Thymus (tissue), 14 donors: ENCODE measurements at places on chromosomes 4 and X.

DNA sequence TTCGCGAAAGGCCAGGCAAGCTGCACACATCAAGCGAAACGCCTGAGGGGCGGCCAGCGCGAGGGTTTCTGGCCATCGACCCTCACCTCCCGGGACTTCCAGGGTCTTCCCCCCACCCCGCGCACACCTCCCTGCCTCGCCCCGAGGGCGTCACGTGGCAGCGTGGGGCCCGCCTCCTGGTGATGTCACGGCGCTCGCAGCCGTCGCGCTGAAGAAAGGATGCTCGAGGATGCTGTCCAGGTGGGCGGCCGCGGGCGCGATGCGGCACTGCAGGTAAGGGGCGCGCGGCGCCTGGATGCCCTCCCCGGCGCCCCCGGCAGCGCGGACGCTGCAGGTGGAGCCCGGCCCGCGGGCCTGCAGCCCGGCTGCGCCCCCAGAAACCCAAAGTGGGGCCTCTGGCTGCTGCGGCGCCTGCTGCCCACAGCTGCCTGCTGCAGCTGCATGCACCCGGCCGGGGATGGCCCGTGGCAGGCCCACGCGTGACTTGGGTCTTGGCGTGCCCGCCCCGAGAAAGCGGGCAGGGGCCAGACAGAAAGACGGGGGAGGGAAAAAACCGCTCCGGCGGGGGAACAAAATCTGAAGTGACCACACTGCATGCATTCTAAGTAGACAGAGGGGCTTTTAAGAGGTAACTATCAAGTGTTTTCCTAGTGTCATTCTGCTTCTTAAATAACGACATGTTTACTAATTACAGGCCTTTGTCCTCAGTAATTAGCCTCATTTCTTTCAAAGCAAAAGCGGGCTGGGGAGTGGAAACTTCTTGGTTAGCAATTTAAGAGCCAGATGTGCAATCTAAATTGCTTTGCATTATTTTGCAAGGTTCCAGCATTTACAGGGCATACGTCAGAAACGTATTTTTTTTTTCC lies 1.7 kb downstream of the CLCN4 start:
- no peak for DNase-seq

DNA sequence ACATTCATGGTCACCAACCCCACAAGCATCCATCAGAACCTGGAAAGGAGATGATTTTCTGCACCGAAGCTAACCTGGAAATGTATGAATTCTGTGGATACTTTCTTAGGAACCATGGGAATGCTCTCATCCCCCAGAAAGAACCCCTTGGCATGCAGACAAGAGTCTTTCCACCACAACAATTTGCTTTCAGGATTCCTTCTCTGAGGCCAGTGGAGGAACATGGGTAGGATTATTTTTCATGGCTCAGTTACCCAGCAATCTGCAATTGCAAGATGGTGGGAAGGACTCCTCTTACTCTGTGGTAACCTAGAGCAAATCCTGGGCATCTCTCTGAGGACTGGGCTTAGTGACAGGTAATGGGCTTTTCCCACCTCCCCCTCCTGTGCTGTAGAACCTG lies 131.9 kb upstream of the MSX1 start:
- no peak for DNase-seq

DNA sequence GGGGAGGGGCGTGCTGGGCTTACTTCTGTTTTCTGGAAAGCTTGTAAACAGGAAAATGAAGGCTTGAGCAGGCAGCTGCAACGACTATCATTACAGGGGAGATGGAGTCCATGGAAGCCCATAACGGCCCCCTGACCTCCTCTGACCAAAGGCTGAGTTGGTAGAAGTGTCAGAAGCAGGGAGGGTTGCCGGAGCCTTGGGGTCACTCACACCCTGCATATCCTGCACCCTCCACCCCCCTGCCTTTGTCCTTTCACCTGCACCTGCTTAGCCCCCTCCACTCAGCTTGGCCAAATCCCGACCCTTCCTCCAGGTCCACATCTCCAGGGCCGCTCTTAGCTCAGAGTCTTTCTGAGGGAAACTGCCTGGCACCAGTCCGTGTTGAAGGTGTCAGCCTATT lies 12.5 kb upstream of the MSX1 start:
- DNase-seq = no peak

- DNase-seq = no peak
Measured at GRCh38 chr4:100981447-100982204, 365.7 kb downstream of the PPP3CA start.

- DNase-seq = no peak
Measured at GRCh38 chr4:86141161-86141560, 218.7 kb downstream of the MAPK10 start.

GRCh38 chr4:138749303-138749702 lies 266.3 kb upstream of the NOCT start:
- no peak for DNase-seq

DNA sequence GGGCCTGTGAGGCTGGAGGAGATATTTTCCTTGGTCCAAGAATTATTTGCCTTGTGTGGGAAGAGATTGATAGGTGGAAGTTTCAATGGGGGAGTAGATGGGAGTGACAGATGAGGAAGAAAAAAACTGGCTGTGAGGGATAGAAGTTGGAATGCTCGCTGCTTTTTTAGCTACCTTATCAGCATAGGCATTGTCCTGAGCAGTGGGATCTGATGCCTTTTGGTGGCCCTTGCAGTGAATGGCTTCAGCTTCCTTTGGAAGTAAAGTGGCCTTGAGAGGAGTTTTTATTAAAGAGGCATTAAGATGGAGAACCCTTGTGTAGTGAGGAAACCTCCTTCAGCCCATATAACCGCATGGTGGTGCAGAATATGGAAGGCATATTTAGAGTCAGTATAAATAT lies 16.0 kb downstream of the KLKB1 start:
- DNase-seq = no peak

GRCh38 chr4:155489271-155489670 lies 112.5 kb upstream of the MAP9 start:
- no peak for DNase-seq

DNA sequence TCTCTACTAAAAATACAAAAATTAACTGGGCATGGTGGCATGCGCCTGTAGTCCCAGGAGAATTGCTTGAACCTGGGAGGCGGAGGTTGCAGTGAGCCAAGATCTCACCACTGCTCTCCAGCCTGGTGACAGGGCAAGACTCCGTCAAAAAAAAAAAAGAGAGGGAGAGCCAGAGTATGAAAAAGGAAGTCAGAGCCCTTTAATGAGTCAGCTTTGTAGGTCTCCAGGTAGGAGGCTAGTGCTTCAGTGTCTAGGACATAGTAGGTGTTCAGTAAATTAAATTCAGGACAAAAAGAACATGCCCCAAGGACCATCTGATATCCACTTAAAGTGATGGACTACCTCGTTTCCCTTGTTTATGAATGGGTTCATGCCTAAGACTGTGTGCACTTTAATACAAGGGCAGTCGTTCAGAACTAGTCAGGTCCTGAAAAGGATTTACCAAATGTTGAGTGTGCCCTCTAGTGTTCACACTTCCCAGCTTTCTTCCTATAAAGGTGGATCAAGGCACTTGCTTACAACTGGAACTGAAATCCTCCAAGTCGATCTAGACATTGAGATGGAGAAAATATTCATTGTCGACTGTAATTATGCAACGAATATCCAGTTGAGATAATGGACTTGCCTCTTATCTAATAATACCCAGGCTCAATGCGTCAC lies 29.0 kb downstream of the F9 start:
- DNase-seq = no peak

DNA sequence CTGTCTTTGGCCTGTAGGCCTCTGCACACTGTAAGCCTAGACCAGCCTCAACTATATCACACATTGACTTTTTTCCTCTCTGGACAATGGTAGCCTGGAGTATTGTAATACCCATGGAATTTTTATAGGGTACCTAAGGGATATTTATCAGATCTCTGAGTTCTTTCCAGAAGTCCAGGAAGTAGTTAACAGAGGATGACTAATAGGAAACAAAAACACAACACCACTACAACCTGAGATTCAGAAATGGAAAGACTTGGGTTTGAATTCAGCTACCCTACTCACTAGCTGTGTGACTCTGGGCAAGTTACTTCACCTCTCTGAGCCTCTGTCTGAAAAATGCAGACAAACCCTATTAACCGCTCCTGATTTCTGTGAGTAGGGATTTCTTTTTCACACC lies 7.7 kb upstream of the STX18 start:
- no peak for DNase-seq

GRCh38 chr4:121651597-121651996 lies 45.2 kb downstream of the ANXA5 start:
- DNase-seq = no peak

- no peak for DNase-seq
Measured at GRCh38 chrX:109936598-109936997, 66.3 kb upstream of the TMEM164 start.

- DNase-seq = no peak
Measured at GRCh38 chrX:45765767-45766166, 565.1 kb upstream of the DIPK2B start.

GRCh38 chr4:84814094-84814750 lies 152.3 kb downstream of the WDFY3 start:
- DNase-seq = no peak

DNA sequence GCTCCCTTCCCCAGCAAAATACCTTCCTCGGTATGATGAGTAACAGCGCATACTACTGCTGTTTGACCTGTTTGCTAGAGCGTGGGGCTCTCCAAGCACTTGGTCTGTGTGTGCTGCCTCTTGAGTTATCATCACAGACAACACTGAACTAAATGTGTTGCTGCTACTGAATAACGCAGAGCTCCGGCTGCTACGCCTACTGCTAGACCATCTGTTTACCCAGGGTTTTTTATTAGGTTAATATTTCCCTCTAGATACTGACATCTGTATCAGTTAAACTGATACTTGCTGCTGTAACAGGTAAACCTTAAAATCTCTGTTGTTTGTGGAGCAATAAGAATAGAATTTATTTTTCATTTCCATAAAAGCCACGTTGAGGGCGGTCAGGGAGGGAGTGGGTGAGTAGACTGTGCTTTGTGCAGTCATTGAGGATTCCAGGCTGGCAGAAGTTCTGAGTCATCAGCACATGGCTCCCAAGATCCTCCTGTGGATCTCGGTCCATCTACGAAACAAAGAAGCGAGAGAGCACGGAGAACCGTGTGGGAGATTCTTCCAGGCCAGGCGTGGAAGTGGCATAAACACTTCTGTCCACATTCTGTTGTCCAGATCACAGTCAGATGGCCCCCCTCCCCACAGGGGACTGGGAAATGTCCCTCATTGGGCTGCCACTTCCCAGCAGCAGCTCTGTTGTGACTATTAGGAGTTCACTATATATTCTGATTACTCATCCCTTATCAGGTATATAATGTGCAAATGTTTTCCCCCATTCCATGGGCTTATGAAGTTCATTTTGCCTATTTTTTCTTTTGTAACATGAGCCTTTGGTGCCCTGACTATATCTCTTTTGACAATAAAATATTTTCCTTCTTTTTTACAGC lies 14.1 kb downstream of the GRK4 start:
- DNase-seq = no peak

GRCh38 chr4:181559637-181560036 lies 683.6 kb upstream of the TENM3 start:
- DNase-seq = no peak

GRCh38 chr4:182141061-182141460 lies 102.1 kb upstream of the TENM3 start:
- no peak for DNase-seq

- no peak for DNase-seq
Measured at GRCh38 chr4:169133932-169134331, 123.9 kb upstream of the CBR4 start.

- no peak for DNase-seq
Measured at GRCh38 chr4:130648570-130648969, 1552.6 kb downstream of the C4orf33 start.

GRCh38 chr4:68797618-68798017 lies 18.2 kb upstream of the UGT2B10 start:
- DNase-seq = no peak

GRCh38 chrX:81378560-81378959 lies 176.7 kb downstream of the SH3BGRL start:
- DNase-seq = no peak

DNA sequence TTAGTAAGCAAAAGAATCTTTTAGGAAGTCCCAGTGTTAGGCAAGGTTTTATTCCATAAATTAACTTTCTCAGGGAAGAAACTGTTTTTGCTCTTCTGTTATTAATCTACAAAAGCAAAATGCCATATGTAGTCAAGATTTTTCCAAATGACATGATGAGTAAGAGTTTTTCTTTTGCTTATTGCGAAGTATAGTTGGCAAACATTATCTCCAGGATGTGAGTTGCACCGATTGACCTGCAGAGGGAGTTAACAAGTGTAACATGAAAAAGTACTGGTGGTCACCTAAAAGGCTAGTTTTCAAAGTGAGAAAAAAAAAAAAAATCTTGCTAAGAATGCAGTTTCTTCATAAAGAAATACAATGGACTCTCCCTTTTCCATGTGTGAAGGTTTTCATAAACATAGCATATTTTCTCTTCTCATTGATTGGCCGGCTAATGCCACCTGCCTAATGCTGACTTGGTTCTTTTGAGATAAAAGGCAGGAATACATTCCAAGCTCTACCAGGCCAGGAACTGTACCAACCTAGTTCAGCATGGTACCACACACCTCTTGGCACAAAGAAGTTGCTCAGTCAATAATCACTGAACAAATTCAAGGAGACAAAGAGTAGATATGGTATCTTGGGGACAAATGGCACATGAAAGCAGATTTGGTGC lies 100.2 kb downstream of the LNX1 start:
- no peak for DNase-seq

DNA sequence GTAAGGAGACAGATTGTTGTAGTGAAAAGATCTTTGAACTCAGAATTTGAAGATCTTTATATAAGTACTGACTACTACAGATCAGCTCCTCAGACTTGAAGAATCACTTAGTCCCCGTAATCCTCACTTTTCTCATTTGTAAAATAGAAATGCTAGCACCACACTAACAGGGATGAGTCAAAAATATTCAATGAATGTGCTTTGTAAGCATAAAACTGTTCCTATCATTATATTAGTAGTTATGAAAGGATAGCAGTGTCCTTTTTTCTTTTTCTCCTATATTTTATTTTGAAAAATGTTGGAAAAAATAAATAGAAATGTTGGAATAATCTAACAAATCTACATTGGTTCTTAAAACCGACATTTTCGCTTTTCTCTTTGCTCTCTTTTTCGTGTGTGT lies 25.4 kb downstream of the NFKB1 start:
- no peak for DNase-seq

DNA sequence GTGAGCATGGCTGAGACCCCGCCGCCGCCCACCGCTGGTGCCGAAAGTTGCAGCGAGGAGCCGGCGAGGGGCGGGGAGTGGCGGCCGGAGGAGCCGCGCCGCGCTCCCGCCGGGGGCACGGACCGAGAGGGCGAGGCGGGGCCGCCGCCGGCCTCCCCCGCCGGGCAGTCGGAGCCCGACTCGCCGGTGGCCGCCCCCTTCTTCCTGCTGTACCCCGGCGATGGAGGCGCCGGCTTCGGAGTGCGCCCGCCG lies 16.5 kb downstream of the UTP3 start:
- DNase-seq = no peak

GRCh38 chr4:13533670-13534343 lies 10.5 kb downstream of the NKX3-2 start:
- DNase-seq = peak; percentile 2

- no peak for DNase-seq
Measured at GRCh38 chrX:38311743-38312142, 15.6 kb downstream of the RPGR start.

DNA sequence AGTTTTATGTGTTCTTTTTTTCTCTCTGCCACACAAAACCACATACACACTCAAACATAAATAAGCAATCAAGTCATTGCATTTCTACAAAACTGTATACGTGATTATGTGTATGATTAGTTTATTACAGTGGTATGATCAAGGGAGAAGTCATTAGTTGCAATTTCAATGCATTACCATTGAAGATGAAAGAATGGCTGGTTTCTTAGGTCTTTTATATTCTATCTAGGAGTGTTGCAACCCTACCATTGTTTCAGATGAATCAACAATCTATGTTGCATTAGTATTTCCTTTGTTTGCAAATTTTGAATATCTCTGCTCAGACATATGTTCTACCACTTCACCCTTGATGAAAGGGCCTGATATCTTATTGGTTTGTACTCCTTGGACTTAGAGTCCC lies 6.8 kb downstream of the ANXA3 start:
- no peak for DNase-seq
